ENCODE measurements at places on chromosomes 5 and 9.

GRCh38 chr5:60248901-60249300 lies 355.4 kb upstream of the PDE4D start:
- DNase-seq = peak; percentile 8

- no peak for DNase-seq
Measured at GRCh38 chr5:73497497-73498056, 665 bp upstream of the BTF3 start.

GRCh38 chr9:32525709-32526030 lies 326 bp downstream of the RIGI start:
- no peak for DNase-seq

- no peak for DNase-seq
Measured at GRCh38 chr5:159456722-159457465, 126.6 kb upstream of the IL12B start.

DNA sequence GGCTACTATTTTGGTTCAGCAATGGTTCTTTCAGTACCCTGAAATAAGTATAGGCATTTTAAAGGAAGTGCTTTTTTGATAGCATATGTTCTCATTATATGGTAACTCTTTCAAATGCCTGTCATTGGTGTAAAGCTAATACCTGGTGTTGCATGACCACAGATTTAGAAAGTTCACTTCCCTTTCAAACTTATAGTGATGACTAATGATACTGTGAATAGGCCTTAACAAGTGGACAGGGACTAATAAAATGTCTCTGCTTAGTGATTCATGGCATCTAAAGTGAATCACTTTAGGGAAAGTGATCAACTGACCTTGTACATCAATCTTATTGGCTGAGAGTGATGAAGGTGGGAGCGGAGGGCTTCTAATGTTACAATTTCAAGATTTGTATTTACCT lies 21.6 kb downstream of the MRPL22 start:
- DNase-seq = no peak

GRCh38 chr5:143304836-143305475 lies 98.5 kb downstream of the NR3C1 start:
- DNase-seq = no peak

DNA sequence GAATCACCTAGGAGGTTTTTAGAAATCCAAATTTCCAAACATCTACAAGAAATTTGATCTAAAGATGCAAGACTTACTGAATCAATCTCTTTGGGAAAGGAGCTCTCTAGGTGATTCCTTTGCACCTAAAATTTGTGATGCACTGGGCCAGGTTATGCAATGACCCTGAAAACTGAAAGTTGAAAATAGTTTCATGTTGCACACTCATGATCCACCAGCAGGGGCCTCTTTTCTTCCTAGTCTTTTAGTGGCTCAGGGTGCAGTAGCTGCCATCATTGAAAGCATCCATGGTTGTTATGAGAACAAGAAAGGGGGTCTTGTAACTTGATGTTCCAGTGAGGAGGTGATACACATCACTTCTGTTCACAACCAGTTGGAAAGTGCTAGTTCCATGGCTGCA lies 486.8 kb downstream of the PSAT1 start:
- no peak for DNase-seq

- DNase-seq = no peak
Measured at GRCh38 chr5:181189962-181190710, 14.9 kb downstream of the TRIM7 start.

- DNase-seq = no peak
Measured at GRCh38 chr5:17989036-17989435, 354.8 kb downstream of the TAF11L14 start.

- DNase-seq = no peak
Measured at GRCh38 chr5:32388432-32389129, 56.0 kb downstream of the ZFR start.

- DNase-seq = no peak
Measured at GRCh38 chr5:44869928-44870327, 61.2 kb downstream of the MRPS30 start.

DNA sequence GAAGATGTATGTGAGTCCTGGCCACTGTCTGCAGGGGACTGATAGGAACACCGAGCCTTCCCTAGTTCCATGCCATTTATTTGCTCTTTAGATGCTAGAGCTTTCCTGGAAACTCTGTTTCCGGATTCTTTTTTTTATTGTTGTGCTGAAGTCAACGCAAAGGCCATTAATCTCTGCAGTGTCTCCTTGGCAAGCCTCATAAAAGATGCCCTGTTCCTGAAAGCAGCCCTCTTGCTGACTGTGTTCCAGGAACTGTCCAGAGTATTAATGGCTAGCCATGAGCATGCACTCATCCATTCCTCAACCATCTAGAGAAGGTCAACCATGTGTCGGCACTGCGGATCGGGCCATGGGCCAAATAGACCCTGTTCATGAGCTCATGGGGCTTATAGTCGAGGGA lies 42.9 kb upstream of the SMAD5 start:
- no peak for DNase-seq

GRCh38 chr5:61489574-61489973 lies 157.5 kb downstream of the ZSWIM6 start:
- DNase-seq = no peak

- no peak for DNase-seq
Measured at GRCh38 chr9:88256216-88256615, 117.9 kb upstream of the SPATA31C2 start.

DNA sequence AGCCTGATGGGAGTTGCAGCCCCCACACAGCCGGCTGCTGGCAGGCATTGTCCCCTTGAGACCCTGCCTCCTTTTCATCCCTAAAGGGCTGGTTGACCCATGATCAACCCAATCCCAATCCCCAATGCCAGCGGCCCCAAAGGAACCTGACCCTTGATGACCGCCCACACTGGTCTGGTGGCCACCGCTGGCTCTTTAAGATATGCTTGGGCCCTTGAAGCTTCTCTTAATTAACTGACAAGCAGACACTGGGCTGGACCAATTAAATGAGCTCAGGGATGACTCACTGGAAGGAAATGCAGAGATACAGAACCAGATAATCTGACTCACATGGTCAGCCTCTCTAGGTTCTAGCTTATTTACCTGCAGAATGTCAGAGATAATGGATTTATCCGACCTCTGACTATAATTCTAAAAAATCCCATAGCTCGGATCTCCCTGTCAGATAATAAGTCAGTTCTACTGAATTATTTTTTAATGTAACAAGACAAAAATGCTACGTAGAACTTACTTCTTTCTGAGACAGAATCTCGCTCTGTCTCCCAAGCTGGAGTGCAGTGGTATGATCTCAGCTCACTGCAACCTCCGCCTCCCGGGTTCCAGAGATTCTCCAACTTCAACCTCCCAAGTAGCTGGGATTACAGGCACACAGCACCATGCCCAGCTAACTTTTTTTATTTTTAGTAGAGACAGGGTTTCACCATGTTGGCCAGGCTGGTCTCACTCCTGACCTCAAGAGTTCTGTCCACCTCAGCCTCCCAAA lies 11.1 kb upstream of the MLANA start:
- DNase-seq = no peak

DNA sequence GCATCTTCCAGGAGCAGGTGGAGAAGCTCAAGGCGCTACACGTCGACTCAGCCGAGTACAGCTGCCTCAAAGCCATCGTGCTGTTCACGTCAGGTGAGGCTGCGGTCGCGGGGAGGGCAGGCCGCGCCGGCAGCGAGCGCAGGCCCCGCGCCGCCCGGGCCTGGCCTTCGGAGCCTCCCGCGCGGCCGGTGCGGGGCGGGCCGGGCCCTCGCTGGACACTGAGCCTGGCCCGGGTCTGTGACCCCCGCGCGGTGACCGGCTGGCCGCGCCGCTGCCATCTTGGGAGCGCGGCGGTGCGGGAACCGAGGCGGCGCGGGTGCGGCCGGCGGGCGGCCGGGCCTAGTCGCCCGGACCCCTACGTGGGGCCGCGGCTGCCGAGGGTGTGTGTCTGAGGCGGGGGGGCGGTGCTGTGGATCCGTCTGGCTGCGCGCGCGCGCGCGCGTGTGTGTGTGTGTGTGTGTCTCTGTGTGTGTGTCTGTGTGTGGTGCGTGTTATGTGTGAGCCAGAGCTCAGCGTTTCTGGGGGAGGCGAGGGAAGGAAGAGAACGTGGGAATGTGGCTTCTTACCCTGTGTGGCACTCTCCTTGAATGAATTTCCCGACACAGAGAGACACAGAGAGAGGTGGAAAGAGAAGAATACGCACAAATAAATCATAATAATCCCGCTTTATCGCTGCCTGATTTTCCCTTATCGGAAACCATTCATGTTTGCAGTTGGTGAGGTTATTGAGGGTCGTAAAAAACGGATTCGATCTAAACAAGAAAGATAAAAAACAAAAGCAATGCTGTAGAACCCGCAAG lies 5.5 kb downstream of the NR2F1 start:
- DNase-seq = no peak

DNA sequence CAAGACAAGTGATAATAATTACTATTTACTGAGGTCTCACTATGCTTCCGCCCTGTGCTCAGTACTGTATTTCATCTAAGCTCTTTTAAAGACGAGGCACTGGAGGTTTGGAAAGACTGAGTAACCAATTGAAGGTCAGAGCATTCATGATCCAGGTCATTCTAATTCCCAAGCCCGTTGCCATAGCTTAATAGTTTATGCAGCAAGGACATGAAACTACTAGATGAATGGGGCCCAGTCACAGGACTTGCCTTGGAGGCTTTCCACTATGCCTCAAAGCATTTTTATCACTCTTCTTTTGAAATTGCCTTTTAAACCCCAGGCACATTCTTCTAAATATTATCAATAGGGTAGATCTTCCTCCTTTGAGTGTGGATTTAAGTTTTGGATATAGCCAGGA lies 17.2 kb upstream of the NFIB start:
- DNase-seq = no peak

- DNase-seq = no peak
Measured at GRCh38 chr9:104082168-104082567, 11.9 kb upstream of the SMC2 start.

DNA sequence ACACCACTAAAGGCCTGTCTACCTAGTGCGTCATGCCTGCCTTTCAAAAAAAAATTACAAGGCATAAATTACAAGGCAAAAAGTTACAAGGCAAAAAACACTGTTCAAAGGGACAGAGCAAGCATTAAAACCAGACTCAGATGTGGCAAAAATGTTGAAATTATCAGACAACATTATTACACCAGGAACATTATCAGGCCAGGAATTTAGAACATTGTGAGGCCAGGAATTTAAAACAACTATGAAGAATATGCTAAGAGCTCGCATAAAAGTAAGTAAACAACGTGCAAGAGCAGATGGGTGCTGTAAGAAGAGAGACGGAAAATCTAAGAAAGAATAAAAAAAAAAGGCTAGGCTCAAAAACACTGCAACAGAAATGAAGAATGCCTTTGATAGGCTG lies 18.2 kb upstream of the MLANA start:
- no peak for DNase-seq

DNA sequence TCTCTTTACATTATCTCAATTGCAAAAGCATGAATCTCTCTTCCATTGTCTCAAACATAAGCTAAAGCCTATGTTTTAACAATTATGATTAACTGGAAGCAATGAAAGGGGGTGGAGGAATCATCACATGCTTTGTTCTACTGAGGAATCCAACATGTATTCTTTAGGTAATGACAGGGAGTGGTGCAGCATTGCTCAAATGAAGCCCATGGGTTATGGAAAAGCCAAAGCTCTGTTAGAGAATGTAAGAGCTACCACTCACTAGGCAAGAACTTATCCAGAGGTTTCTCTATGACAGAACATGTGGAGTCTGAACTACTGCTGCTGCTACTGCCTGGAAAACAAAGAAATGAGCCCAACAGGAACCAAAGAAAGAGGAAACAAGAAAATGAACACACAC lies 28.7 kb downstream of the KIF3A start:
- no peak for DNase-seq

DNA sequence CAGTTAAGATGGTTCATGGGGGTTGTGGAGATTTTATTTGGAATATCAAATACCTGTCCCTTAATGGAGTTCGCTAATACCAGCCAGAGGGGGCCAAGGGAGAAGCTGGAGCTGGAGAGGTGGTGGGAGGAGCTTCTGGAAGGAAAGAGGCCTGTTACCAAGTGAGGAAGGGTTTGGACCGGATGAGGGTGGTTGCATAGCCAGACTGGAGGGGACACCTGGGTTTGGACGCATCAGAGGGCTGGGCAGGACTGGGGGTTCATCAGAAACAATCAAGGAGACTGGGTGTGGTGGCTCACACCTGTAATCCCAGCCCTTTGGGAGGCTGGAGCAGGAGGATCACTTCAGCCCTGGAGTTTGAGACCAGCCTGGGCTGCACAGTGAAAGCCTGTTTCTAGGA lies 111.8 kb upstream of the IER5L start:
- DNase-seq = no peak

DNA sequence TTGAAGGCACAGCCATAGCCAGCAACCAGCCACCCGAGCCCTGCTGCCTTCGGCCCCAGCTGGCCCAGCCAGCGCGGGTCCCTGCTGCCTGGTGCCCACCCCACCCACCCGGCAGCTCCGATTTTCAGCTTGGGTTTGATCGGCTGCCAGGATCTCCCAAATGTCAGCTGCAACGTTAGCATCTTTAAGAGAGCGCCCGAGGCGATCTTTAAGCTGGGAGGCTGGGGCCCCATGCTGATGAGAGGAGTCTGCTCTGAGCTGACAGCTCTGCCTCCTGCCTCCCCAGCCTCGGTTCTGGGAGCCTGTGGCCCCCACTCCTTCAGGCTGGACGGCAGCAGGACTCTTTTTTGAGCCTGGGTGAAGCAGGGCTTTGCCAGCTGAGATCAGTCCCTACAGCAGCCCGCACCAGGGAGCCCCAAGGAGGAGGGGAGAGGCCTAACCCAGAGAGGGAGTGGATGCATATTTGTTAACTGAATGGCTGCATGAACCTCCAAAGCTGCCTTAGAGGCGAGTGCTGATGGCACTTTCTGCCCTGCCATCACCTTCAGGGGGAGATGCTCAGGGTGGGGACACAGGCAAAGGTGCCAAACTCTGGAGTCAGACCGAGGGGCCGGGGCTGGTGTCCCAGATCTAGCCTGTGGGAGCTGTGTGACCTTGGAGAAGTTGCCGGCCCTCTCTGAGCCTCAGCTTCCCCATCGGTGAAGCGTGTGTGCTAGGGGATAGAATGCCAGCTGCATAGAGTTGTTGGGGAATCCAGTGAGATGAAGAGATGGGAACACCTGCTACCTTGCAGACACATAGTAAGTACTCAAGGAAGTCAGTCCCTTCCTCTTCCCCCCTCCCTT lies 165.5 kb downstream of the C9orf50 start:
- DNase-seq = no peak

- DNase-seq = no peak
Measured at GRCh38 chr9:85248514-85249312, 493.0 kb downstream of the AGTPBP1 start.

- DNase-seq = no peak
Measured at GRCh38 chr9:70462300-70462699, 47.8 kb upstream of the KLF9 start.

GRCh38 chr5:78757269-78758053 lies 108.9 kb upstream of the LHFPL2 start:
- DNase-seq = peak; percentile 40

DNA sequence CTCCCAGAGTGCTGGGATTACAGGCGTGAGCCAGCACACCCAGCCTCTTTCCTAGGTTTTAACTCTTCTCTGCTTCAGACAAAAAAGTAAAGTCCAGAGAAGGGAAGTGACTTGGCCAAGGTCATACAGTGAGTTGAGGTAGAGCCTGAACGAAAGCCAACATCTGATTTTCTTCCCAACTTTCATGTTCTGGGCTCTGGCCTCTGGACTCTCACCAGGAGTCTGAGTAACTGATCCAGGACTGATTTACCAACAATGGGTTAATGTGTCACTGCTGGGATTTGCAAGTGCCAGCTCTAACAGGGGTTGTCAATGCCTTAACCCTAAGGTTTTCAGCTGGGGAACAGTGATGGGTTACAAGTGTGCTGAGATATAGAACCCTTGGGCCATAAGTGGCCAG lies 32.2 kb upstream of the LARP1 start:
- DNase-seq = no peak

GRCh38 chr5:61802456-61802855 lies 470.4 kb downstream of the ZSWIM6 start:
- DNase-seq = no peak
